GF-D8 (cell line): ENCODE measurements at places on chromosomes 3 and 15.

DNA sequence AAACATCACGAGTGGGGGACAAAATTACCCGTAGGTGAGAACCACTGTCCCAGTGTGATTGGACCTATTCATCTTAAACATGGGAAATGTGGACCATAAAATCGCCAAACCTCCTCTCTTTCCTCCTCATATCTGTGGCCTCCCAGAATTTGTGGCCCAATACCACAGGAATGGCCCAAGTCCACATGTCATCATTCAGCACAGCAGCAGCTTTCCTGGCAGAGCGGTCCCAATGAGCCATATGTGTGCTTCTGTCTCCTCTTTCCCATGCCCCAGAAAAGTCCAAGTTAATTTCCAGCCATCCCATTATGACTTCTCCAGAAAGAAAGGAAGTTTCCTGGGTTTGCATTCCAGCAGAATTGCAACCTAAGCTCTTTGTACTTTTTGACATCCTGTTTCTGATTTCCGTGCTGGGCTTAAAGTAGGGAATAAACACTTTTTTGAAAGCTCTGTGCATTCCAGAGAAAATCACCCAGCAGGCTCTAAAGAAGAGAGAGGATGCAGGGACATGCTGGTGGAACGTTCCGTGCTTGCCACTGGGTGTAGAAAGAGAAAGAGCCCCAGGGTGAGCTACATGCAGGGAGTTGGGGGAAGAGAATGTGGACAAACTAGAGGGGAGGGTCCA lies 259.4 kb upstream of the PROK2 start:
- no peak for DNase-seq

DNA sequence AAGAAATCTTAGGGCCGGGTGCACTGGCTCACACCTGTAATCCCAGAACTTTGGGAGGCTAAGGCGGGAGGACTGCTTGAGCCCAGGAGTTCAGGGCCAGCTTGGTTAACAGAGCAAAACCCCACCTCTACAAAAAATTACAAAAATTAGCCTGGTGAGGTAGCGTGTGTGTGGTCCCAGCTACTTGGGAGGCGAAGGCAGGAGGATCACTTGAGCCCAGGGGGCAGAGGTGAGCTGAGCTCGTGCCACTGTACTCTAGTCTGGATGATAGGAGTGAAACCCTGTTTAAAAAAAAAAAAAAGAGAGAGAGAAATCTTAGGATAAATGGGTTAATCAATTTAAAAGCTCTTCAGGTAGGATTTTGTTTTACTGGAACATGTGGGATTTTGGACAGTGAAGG lies 31.2 kb upstream of the DUT start:
- DNase-seq, result no peak

DNA sequence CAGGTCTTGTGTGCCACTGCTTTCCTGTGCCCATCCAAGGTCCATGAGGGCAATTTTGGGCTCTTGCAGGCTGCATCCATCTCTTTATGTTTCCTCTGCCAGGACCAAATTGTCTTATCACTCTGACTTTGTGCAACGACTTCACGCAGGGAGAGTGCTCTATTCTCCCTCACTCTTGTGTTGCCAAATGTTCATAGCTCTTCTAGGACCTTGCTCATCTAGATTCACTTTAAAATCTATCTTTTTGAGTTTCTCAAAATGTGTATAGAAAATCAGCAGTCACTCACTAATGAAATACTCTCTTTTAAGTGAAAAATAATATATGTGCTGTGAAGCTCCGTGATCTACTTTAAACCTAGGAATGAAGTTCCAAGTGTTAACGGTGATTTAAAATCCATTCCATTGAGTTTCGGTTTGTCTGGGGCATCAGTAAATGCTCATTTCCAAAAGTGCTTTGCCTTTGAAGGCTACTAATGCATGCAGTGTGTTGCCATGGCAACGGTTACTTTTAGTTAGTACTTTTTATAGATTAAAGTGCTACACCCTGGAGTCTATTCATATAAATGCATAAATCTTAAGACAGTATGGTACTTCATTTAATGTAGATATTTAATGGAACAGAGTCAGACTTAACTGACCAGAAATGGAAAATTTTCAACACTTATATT lies 46.6 kb upstream of the GOLGA8J start:
- no peak for DNase-seq

GRCh38 chr3:179768080-179768479 lies 115.2 kb downstream of the USP13 start:
- DNase-seq, result no peak
